RKO (cell line): ENCODE measurements at places on chromosomes 2 and 18.

DNA sequence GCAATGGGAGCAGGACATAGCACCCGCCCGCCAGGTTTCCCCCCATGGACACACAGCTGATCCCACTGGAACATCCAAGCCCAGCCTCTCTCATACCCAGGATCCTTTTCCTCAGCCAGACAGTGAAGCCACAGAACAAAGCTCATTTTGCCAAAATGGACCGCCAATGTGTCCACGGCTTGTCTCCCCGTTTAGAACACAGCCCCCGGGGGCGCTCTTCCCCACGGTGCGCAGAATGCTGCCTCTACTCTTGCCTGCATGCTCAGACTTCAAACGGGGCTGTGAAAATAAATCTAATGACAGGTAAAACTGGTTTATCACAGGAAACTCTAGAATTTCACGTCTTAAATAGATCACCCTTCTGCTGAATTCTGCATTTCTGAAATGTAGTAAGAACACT, 548.5 kb upstream of the ID2 start:
- no peak for DNase-seq

DNA sequence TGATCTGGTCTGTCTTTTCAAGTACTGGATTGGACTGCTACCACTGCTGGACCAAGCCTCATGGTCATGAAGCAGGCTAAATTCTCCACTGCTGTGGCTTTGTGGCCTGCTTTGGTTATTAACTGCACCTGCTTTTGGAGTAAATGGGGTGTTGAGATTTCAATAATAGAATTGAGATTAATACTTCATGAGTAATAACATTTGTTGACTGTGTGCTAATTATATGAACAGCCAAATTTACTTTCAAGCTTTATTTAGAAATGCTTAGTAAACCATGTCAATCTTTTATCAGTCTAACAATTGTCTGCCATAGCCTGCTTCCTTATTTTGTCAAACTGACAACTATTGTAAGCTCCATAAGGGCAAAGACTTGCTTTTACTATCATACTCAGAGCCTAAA, 27.4 kb upstream of the MTIF2 start:
- DNase-seq: no peak

DNA sequence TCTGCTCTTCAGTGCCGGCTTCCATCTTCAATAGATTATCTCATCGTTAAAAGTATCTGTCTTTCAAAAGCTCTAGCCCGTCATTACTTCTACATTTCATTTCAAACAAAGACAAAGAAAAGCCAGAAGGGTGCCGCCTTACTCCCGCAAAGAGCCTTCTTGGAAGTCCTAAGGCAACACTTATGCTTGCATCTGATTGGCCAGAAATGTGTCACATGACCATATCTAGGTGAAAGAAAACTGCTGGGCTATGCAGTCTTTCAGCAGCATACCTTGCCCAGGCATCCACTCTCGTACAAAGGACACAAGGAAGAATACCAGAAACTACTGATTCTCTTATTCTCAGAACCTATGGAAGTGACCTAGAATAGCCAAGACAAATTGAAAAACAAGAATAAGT, 217.1 kb upstream of the SLC35G4 start:
- DNase-seq: no peak

GRCh38 chr2:30717081-30717650, 90.1 kb downstream of the CAPN13 start:
- no peak for DNase-seq

DNA sequence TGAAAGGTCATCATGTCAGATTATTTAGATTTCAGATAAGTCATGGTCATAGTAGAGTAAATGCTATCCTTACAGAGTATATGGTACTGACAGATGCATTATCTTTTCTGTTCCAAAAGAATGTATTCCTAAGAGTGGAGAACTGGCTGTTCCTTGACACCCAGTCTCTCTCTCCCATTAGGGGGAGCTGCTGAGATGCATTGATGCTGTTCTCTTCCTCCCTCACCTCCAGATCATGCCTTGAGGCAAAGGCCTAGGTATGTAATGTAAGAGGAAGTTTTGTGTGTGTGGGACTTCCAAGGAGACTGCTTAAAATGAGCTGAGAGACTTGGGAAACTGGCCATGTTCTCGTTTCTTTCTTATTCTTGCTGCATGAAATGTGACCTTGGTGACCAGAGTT, 979.5 kb upstream of the CELF4 start:
- no peak for DNase-seq

DNA sequence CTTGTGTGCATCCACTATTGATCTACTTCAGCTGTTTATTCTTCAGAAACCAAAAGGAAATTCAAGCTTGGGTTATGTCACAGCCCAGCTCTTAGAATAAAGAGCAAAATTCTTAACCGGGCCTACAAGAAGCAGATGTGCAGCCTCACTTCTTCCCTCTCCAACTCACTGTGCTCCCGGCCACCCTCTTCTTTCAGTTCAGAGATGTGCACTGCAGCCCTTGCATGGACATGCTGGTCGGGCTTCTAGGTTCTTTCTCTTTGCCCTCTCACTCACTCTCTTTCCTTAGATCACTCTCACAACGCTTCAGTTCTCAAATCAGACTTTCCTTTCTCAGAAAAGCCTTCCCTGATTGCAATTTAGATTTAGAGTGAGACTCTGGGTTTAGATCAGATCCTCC, 104.1 kb downstream of the CHN1 start:
- no peak for DNase-seq

- DNase-seq: no peak
These were observed 37.1 kb downstream of the ANKRD44 start for GRCh38 chr2:197273485-197273884.

- no peak for DNase-seq
These were observed 322.1 kb upstream of the THUMPD2 start for GRCh38 chr2:40101131-40101575.

GRCh38 chr2:56266761-56267414, 83.1 kb downstream of the CCDC85A start:
- no peak for DNase-seq

DNA sequence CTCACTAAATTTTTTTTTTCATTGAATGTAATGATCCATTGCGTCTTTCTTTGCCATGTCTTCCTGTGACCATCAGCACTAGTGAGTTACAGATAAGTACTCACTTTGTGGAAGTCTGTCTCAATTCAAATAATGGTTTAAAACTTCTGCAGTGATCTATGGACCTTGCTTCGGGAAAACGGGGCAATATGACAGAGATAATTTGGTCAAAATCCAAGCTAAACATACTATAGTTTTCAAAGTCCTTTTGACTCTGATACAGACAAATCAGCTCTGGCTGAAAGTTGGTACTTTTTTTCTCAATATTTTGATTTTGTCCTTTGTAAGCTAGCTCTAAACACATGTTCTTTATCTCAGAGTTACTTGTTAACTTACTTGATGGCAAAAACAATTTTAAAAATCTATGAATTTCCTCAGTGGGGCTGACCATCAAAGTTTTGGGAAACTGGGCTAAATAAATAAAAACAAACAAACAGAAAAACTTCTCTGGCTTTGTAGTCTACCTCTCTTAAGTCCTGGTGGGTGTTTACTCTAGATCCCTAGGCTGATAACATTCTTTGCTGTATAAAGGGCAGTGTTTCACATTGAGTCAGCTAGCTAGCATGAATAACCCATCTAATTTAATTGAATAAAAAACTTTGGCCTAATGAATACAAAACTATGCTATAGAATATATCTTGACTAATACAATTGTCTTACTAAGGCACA, 327.6 kb downstream of the RDH14 start:
- DNase-seq: no peak

DNA sequence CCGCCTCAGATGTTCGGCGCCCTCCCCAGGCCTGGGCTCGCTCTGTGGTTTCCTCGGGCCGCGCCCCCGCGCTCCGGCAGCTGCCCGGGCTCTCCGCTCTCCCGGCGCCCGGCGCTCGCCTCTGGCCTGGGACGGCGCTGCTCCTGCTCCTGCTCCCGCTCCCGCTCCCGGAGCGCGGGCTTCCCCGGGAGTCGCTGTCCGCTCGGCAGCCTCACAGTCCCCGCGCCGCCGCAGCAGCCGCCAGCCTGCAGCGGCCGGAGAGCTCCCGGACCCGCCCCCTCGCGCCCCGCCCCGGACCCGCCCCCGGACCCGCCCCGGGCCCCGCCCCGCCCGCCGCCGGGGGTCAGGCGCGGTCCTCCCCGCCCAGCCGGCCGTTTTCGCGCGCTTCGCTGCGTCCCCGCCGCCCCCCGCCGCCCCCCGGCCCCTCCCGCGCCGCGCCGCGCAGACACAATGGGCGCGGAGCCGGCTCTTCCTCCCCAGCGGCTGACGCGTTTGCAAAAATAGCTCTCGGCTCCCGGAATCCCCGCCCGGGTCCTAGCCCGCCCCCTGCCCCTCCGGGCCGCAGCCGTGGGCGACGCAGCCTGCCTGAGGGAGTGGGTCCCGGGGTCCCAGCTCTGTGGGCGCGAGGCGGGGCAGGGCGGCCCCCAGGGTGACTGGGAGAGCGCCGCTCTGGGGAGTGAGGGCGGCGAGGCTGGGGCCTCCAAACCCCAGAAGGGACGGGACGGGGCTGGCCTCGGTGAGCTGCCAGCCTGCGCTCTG, at the start of gene ARL4C:
TSS of gene ARL4C (minus strand) at position 247 of the 759 bp plus-strand sequence. CDS start 495 bp downstream, outside the sequence.
- peak; percentile 49 for DNase-seq

DNA sequence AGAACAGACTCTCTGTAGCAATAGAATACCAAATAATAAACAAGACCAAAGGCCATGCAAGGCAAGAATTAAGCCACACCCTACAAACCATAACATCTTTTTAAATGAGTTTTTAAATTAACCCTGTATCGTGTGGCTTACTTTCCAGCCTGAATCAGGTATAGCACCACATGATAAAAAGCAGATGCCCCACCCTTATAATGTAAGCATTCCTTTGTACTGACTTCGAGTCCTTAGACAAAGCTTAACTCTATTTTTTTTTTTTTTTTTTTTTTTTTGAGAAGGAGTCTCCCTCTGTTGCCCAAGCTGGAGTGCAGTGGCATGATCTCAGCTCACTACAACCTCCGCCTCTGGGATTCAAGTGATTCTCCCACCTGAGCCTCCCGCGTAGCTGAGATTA, 1.7 kb upstream of the C2orf42 start:
- DNase-seq: no peak

DNA sequence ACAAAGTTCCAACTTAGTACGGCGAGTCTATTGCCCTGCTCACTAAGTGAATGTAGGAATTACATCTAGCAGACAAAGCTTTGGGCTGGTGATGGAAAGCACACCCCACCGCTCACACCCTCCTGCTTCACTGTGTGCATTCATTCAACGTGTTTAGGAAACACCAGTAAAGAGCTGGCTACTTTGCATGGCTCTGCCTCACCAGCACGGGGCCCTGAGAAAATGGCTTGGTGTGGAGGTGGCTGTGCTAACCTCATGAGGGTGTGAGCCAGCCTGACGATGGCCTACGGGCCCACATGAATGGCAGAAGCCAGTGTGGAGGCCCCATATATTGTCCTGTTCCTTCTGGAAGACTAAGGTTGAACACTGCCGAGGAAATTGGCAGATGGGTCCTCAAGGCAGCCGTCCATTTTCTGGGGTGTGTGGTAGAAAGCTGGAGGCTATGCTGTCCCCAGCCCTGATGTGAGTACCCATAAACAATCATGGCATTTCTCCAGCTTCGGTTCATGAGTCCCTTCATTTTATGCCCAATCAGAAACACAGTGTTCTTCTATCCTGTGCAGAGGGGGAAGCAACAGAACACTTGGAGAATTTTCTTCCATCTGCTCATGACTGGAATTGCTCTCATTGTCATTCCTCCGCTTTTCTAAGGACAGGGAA, 269.4 kb downstream of the PHLPP1 start:
- no peak for DNase-seq

DNA sequence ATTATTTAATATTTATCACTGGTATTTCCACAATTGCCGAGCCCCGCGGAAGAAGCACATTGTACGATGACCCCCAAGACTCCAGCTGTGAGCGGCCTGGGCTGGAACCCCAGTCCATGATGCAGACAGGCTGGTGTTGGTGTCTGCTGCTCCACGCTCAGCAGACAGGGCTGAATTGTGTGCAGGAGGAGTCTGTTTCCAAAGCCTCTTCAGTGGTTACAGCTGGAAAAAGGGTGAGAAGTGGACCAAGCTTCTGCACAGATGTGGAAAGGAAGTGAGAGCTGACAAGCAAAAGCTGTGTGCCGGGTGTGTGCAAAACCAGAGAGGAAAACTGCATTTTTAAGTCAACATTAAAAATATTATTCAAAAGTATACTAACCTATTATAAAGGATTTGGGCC, 500.4 kb downstream of the GALR1 start:
- no peak for DNase-seq

- DNase-seq: no peak
These were observed 99.1 kb downstream of the NRP2 start for GRCh38 chr2:205781244-205781931.

DNA sequence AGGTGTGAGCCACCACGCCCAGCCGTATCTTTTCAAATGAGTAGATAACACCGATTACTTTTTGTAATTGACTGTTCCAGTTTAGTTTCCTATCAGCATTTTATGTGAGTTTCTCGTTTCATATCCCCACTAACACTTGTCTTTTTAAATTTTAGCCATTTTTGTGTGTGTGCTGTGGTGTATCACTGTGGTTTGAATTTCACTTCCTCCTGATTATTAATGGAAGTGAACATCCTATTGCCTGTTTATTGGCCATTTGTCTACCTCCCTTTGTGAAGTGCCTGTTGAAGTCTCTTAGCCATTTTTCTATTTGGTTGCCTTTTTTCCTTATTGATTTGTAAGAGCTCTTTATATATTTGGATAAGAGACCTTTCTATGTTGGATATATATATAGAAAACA, 91.7 kb upstream of the STON1 start:
- DNase-seq: no peak

GRCh38 chr2:120747706-120748105, 12.0 kb downstream of the GLI2 start:
- no peak for DNase-seq

GRCh38 chr18:731185-731584, 18.8 kb upstream of the ENOSF1 start:
- DNase-seq: no peak

DNA sequence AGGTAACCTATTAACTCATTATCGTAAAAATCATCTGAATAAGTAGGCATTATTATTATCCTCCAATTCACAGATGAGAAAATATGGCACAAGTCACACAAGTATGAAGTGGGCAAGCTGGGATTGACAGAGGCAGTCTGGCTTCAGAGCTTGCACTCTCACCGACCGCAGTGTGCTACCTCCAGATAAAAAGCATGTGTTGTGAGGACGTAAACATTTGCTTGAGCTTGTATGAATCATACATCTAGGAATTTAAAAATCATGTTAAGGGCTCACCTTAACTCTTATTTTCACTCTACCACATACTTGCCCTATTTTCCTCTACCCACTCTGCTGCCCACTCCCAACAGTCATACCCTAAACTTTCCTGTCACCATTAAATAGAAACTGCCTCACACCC, 65.3 kb upstream of the AMMECR1L start:
- no peak for DNase-seq

- DNase-seq: peak; percentile 5
These were observed 61.9 kb upstream of the IL1R1 start for GRCh38 chr2:102080451-102081242.

GRCh38 chr2:1988049-1988448, 243.7 kb upstream of the PXDN start:
- DNase-seq: no peak

DNA sequence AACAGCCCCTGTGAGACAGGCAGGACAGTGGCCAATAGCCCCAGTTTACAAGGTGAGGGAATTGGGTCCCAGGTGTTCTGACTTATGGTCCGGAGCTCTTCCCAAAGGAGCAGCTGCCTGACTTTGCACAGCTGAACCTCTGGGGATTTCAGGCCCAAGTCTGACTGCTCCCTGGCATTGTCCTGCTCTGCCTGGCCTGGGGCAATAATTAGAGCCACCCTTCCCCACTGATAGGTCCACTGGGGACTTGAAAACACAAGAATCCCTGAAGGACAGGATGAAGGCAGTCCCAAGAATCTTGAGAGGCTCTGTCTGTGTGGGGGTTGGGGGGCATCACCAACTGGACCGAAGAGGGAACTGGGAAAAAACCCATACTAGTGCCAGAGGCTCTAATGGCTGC, 3.7 kb upstream of the FEV start:
- DNase-seq: no peak

GRCh38 chr2:109644571-109645275, 30.6 kb downstream of the SOWAHC start:
- no peak for DNase-seq
